ENCODE measurements at places on chromosomes 5 and 9. TPM values are rescaled to one million over a fixed set of nuclear protein-coding genes. Genes with fewer than 3 reads are reported as not detected.

The FAM153A gene
- total RNA-seq, result not detected

The POU5F2 gene
- not detected for total RNA-seq

The KIF27 gene
- 1.8 TPM for total RNA-seq

The TTLL11 gene
- 4.0 TPM for total RNA-seq

The SV2C gene
- not detected for total RNA-seq

The OBP2B gene
- total RNA-seq, result not detected

- DNase-seq, result no peak
Measured at GRCh38 chr5:172488221-172488620, 33.9 kb upstream of the SH3PXD2B start.

DNA sequence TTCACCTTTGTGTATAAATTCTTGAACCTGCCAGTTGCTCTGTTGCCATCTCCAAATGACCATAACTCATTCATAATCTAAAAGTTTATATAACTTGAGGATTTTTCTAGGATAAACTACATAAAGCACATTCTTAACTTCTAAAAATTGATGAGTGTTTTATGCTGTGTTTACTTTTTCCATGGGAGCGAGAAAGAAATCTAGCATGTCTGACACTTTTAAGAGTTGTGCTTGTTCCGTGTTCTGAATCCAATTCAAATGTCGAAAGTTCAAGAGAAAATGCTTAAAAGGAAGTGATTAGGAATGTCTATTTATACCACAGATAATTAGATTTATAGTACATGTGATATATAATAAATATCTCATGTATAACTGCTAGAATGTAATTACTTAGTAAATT lies 154.4 kb downstream of the DEPDC1B start:
- no peak for DNase-seq

- no peak for DNase-seq
Measured at GRCh38 chr5:131757830-131758519, 38.8 kb downstream of the FNIP1 start.

DNA sequence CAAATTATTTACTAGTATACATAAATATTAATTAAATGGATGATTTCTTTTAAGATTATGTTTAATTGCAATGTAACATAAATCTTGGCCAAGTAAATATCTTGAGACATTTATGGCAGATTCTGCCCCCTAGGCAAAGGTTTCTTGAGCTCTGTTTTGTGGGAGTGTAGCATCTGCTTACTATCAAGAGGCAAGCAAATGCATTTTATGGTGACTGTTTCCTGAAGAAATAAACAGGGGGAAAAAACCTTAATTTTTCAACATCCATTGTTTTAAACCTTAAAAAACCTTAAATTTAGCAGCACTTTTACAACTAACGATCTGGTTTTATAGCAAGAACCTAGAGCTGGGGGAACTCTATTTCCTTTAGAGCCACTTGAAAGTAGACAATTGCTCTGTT lies 25.7 kb upstream of the FREM1 start:
- no peak for DNase-seq

DNA sequence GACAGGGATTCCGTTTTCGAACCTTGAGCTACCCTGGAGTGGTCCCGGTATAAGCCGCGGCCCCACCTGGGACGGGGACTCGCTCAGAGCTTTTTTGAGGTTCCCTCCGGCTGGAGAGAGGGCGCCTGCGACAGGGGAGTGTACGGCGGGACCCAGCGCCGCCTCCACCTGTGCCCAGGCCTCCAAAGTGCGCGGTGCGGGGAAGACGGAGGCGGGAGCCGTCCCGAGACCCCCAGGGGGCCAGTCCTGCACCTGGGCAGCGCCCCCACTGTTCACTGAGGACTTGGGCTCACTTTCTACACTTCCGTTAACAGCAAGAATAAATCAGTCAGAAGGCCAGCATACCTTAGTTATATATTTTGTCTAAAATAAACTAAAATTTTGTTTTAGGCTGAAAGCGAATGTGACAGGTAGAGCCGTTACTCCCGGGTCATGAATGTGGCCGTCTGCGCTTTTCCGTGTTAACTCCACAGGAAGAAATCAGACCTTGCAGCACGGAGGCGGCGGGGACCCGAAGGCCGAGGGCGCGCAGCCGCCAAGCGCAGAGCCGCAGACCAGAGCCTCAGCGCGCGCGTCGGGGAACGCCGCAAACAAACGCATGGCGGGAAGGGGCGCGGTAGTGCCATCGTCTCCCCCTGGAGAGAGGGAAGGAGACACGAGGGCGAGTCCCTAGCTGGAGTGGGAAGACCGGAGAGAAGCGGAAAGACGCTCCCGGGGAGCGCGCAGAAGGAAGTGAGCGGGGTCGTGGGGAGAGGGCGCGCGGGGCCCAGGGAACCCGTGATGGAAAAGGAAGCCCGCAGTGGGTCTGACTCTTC lies 14.1 kb downstream of the TRIM7 start:
- peak; percentile 61 for DNase-seq

- DNase-seq, result no peak
Measured at GRCh38 chr9:2022560-2022959, 7.4 kb downstream of the SMARCA2 start.

DNA sequence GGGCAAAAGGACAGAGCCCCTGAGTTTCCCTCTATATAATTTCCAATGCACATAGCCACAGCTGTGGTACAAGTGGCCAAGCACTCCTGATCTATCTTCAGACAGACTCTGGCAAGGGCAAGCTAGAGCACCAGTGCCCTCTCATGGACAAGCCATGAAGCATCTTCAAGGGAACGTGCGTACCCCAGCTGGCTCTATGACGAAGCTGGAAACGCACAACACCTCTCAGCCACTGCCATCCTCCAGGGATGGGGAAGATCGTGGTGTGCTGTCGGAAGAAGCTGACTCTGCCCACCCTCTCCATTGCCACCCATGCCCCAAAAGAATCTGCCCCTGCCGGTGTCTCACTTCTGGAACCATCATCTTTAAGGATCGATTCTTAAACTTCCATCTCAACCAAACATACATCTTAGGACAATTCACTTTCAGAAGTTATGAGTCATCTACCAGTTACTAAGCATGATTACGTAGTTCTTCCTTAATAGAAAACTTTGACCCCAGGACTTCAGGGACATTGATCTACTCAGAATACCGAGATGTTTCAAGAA lies 482.9 kb downstream of the AGTPBP1 start:
- DNase-seq, result peak; percentile 65

Data from MG63 (cell line).